ENCODE measurements at places on chromosomes 13 and 19. TPM values are rescaled to one million over a fixed set of nuclear protein-coding genes. Genes with fewer than 3 reads are reported as not detected.
A peak's percentile ranks its signal among the peaks of the same experiment; 100 is the strongest.

The CD320 gene
- total RNA-seq: 35.6 TPM

The SMIM44 gene
- not detected for total RNA-seq

The RFPL4AL1 gene
- not detected for total RNA-seq

The ANKRD24 gene
- total RNA-seq: 0.07 TPM

The SPHK2 gene
- total RNA-seq: 6.7 TPM

The KCNK6 gene
- 7.0 TPM for total RNA-seq

The ATP8B3 gene
- 3.3 TPM for total RNA-seq

The TRPM4 gene
- total RNA-seq: 9.8 TPM

The HCN2 gene
- 0.79 TPM for total RNA-seq

- no peak for DNase-seq
These were observed 429.4 kb downstream of the TBC1D4 start for GRCh38 chr13:75052616-75053015.

- DNase-seq: no peak
These were observed 60.8 kb downstream of the KLF5 start for GRCh38 chr13:73119612-73120011.

GRCh38 chr13:23020246-23020843 lies 160.4 kb upstream of the SGCG start:
- DNase-seq: peak; percentile 7

- peak; percentile 62 for DNase-seq
These were observed at the start of gene ZNF677 for GRCh38 chr19:53254411-53255341. Gene ZNF677 (minus strand): TSS chr19:53254873. CDS start chr19:53251550, 3,323 bp downstream.

- DNase-seq: no peak
These were observed 368 bp downstream of the KCNC3 start for GRCh38 chr19:50328873-50329145.

DNA sequence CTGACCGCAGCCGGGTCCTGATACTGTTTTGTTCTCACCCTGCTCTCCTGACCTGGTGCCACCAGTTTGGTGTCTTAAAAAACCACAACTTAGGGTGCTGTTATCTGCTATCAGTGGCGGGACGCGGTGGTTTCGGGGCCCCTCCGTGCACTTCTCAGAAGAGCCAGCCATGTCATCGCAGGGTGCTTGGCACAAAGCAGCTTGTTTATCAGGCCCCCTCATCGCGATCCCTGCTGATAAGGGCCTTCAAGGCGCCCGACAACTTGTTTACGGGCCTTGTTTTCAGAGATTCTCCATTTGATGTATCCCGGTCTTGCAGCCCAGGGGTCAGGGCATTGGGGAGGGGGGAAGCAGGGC lies 58.1 kb upstream of the KLF2 start:
- no peak for DNase-seq

GRCh38 chr19:28345811-28346210 lies 867.1 kb downstream of the UQCRFS1 start:
- no peak for DNase-seq

GRCh38 chr19:4870025-4870700 lies 2.7 kb upstream of the PLIN3 start:
- no peak for DNase-seq

DNA sequence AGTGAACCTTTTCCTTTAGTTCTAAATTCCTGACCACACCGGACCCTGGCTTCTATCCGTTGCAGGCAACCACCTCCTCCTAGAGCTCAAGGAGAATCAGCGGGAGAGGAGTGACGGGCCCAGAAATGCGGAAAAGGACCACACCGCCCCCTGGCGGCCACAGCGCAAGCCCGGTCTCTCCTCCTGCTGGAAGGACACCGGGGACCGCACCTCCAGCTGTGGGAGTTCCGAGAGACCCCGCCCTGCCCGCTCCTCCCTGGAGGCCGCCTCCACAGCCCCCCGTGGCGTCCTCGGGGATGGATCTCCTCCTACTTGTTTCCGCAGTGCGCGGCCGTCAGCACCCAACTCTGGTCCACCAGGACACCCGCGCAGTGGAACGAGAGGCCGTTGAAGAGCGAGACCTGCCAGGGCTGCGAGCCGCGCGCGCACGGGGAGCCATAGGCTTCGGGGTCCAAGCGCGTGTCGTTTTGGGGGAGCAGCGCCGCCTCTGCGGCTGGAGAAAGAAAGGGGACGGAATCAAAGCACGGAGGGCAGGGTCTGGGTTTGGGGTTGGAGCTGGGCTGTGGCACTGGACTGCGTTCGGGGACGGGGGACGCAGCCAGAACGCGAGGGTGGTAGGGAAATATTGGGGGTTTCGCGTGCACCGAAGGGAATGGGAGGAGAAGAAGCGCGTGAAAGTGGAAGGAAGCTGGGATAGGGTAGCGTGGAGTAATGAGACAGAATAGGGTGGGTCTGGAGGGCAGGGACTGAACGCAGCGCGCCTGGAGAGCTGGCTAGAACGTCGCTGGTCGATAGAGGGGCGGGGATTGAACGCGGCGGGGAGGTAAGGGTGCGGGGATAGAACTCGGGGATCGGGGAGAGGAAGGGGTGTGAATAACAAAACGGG lies 2.5 kb downstream of the KLK10 start:
- DNase-seq: no peak

GRCh38 chr19:16540948-16541347 lies 1.3 kb downstream of the CHERP start:
- DNase-seq: no peak

DNA sequence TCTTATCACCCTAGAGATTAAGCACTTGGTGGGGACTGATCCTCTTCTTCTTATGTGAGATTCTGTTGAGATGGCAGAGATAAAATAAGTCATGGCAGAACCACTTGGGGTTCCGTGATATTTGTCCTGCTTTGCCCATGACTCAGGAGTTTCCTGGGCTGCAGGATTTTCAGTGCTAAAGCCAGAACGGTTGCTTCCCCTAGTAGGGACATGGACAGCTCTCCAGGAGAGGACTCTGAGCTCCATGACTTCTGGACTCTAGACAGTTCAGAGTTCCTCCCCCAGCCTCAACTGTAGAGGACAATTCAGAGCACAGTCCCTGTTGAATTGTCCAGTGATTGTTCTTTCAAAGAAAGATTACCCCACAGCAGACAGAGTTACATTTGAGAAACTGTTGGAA lies 98.8 kb downstream of the OLFM4 start:
- no peak for DNase-seq

DNA sequence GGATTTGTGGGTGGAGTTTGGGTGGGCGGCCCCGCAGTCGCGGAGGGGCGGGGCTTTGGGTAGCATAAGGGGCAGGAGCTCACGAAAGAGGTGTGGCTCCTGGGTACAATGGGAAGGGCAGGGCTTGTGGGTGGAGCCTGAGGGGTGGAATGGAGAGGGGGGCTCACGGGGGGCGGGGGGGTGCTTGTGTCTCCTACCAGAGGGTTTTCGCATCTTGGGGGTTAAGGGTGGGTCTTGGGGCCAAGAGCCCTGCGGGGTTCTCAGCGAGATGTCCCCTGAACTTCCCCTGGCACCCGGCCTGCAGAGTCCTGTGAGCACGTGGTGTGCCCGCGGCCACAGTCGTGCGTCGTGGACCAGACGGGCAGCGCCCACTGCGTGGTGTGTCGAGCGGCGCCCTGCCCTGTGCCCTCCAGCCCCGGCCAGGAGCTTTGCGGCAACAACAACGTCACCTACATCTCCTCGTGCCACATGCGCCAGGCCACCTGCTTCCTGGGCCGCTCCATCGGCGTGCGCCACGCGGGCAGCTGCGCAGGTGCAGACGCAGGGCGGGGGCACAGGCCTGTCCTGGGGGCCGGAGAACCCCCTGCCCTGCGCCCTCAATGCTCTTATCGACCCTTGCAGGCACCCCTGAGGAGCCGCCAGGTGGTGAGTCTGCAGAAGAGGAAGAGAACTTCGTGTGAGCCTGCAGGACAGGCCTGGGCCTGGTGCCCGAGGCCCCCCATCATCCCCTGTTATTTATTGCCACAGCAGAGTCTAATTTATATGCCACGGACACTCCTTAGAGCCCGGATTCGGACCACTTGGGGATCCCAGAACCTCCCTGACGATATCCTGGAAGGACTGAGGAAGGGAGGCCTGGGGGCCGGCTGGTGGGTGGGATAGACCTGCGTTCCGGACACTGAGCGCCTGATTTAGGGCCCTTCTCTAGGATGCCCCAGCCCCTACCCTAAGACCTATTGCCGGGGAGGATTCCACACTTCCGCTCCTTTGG lies 5.1 kb downstream of the FSTL3 start:
- DNase-seq: peak; percentile 84

DNA sequence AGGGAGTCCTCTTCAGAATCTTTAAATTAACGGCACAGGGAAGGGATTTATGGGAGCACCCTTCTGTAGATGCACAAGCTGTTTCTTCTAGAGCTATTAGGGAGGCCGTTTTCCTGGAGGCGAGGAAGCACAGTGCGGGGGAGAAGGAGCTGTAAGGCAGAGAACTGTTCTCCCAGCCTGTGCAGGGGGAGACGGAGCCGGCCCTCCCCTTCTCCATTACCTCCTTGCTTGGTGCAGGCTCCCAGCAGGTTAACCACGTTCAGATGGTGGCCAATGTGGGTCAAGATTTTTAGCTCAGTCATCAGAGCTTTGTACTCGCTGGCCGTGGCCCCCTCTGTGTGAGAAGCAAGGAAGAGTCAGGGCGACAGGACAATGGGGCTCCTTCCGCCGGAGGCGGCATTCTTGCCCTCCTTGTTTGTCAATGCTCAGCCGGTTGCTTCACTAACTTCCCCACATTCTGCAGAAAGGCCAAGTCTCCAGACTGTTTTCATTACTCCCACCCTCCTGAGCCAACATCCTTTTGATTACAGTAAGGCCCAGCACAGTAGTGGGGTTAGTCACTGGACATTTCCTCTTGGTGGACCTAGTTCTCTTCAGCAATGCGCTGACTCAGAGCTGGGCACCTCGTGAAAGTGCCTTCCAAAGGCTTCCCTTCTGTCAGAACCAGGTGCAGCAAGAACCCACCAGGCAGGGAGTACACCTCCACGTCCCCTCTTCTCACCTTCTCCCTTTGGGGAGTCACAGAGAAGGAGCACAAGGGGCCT lies 165.4 kb downstream of the FLT1 start:
- DNase-seq: peak; percentile 98

- no peak for DNase-seq
These were observed 27.3 kb downstream of the LRFN3 start for GRCh38 chr19:35963514-35963913.

Data from pulmonary artery endothelial cell (primary cell).